ENCODE measurements at places on chromosomes 3 and 15. TPM values are rescaled to one million over a fixed set of nuclear protein-coding genes. Genes with fewer than 3 reads are reported as not detected.

The FSIP1 gene
- 0.48 TPM for polyA plus RNA-seq

- H3K4me1 ChIP-seq: no peaks in the 10 kb centered on the region
- no peaks in the 10 kb centered on the region for H3K27me3 ChIP-seq
- H3K4me3 ChIP-seq: no peak overlapping the region
- no peaks in the 10 kb centered on the region for H3K36me3 ChIP-seq
These were observed 56.5 kb downstream of the SLC7A14 start for GRCh38 chr3:170529346-170529745.

DNA sequence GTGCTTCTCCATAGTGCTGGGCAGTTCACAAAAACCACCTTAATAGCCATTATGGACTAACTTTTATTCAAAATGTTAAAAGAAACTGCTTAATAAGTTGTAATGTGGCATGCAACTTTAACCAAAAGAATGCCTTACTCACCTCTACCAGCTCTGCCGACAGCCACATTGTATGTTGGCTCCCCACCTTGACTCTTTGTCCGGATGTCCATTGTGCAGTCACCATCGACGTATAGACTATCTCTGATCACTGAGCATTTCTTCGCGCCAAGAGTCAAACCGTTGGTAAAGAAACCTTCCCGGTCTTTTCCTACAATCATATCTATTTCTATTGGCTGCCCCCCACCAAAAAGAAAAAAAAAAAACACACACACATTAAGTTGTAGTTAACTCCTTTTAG lies 2.5 kb downstream of the PFN2 start:
- peaks cover 42% of the 10 kb centered on the region for H3K27me3 ChIP-seq
- H3K36me3 ChIP-seq: no peaks in the 10 kb centered on the region
- H3K4me3 ChIP-seq: no peak overlapping the region
- H3K4me1 ChIP-seq: peaks cover 11% of the 10 kb centered on the region

- H3K4me1 ChIP-seq: no peaks in the 10 kb centered on the region
- no peak overlapping the region for H3K27ac ChIP-seq
- DNase-seq: no peak
These were observed 52.7 kb downstream of the CLDN18 start for GRCh38 chr3:138062626-138063025.

DNA sequence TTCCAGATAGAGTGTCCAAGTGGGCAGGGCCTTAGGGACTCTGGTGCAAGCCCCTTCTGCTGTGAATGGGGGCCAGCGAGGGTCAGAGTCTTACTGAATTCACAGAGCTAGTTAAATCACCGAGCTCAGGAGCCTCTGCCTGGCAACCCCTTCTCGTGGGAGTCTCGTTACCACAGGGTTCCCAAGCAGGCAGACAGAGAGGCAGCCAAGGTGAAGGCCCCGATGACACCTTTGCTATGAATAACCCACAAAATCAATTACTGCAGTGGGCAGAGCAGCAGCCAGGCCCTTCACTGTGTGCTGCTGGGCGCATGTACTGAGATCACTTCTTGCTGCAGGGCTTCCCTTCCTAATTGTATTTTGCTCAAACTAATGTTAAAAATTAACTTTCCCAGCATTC lies 56.9 kb downstream of the SPSB4 start:
- no peak overlapping the region for H3K4me3 ChIP-seq
- H3K27ac ChIP-seq: no peak overlapping the region
- no peaks in the 10 kb centered on the region for H3K27me3 ChIP-seq
- no peaks in the 10 kb centered on the region for H3K36me3 ChIP-seq

DNA sequence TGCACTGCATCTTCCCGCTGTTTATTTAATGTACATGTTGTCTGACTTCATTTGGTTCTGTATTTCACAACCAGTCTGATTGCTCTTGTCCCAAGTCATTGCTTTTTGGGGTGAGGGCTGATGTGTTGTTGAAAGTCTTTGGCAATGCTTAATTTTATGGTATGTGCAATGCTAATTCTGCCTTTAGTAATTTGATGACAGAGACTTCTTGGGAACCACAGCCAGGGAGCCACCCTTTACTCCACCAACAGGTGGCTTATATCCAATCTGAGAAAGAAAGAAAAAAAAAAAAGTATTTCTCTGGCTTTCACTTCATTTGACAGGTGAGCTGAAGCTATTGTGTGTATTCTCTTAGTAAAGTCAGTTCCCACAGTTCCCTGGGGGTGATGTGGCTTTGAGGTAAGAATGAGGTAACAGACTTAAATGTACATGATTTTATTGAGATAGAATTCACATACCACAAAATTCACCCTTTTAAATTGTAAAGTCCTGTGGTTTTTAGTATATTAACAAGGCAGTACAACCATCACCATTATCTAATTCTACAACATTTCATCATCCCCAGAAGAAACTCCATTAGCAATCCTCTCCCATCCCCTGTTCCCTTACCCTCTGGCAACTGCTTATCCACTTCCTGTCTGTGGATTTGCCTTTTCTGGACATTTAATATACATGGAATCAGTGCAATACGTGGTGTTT lies 97.3 kb downstream of the SLCO3A1 start:
- peak; percentile 86 for DNase-seq
- H3K27me3 ChIP-seq: no peaks in the 10 kb centered on the region
- H3K4me3 ChIP-seq: no peak overlapping the region
- H3K27ac ChIP-seq: peak overlapping the region; percentile 46
- peaks cover 93% of the 10 kb centered on the region for H3K4me1 ChIP-seq

The TNK2 gene
- polyA plus RNA-seq: 133 TPM

DNA sequence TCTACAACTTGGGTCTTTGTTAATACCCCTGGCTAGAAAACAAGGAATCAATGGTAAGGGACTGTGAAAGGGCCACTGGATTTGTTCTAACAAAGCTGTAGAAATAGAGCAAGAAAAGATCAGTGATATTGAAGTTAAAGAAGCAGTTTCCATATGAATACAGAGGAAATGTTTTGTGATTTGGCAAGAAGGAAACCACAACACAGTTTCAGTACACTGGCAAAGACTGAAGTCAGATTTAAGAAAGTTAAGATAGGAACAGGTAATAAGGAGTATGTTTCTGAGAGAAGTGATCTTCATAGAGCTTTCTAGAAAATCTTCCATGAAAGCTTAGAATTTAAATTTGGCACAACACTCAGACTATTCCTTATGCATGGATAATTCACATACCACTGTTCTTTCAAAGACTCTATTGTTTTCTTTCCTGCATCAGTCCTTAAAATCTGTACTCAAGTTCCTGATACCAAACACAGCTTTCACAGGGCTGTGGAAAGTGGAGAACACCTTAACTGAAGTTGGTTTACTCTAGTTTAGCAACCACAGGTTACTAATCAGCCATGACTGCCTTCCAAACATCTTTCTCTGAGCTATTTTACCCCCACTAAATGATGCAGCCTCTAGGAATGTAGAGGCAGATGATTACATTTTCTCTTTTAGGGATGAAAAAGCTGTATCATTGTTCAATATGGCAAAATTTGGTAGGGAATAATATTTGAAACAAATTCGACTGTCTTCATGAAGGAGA lies 32.4 kb upstream of the ALCAM start:
- no peaks in the 10 kb centered on the region for H3K36me3 ChIP-seq
- no peak for DNase-seq
- H3K27me3 ChIP-seq: no peaks in the 10 kb centered on the region
- no peak overlapping the region for H3K27ac ChIP-seq

- H3K27me3 ChIP-seq: no peaks in the 10 kb centered on the region
- no peak for DNase-seq
- H3K4me1 ChIP-seq: no peaks in the 10 kb centered on the region
- peaks cover 68% of the 10 kb centered on the region for H3K36me3 ChIP-seq
These were observed 48.3 kb downstream of the ASB7 start for GRCh38 chr15:100650685-100651084.

DNA sequence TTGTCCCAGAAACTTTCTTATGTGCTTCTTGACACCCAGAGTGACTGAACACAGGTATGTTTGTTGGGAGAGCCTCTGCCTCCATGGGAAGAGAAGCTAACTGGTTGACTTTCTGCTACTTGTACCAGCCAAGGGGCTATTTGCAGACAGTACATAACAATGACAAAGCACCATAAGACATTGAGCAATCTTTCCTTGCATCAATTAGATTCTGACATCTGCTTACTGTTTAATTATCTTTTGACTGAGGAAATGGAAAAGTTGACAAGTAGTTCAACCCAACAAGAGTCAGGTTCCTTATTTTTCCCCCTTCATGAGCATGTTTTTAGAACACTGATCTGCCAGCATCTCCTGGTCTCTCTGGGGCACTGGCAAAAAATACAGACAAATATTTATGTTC lies 157.7 kb downstream of the RPLP1 start:
- H3K4me1 ChIP-seq: peaks cover 80% of the 10 kb centered on the region
- H3K27ac ChIP-seq: peak overlapping the region; percentile 54
- no peak overlapping the region for H3K4me3 ChIP-seq
- H3K27me3 ChIP-seq: no peaks in the 10 kb centered on the region
- DNase-seq: peak; percentile 77
- H3K36me3 ChIP-seq: no peaks in the 10 kb centered on the region

The RTP3 gene
- not detected for polyA plus RNA-seq

The SNURF gene
- not detected for polyA plus RNA-seq

The RTP1 gene
- not detected for polyA plus RNA-seq

GRCh38 chr3:156433910-156434309 lies 121.0 kb downstream of the SSR3 start:
- no peak overlapping the region for H3K27ac ChIP-seq
- no peaks in the 10 kb centered on the region for H3K27me3 ChIP-seq
- H3K4me3 ChIP-seq: no peak overlapping the region
- no peaks in the 10 kb centered on the region for H3K36me3 ChIP-seq

DNA sequence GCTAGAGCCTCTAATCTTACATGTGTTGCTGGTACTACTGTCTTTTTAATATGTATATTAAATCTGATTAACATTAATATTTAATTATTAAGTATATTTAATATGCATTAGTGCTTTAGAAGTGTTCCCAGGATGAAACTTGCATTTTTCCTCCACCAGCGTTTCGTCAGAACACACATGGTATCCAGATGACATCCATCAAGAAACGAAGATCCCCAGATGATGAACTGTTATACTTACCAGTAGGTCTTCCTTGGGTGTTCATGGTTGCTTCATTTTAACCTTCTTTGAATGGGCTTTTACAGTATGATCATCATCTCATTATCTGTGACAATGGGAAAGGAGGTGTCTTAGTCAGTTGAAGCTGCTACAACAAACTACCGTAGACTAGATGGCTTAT lies 238.0 kb downstream of the TP63 start:
- no peaks in the 10 kb centered on the region for H3K4me1 ChIP-seq
- H3K4me3 ChIP-seq: no peak overlapping the region
- no peak overlapping the region for H3K27ac ChIP-seq
- H3K36me3 ChIP-seq: no peaks in the 10 kb centered on the region
- H3K27me3 ChIP-seq: no peaks in the 10 kb centered on the region

DNA sequence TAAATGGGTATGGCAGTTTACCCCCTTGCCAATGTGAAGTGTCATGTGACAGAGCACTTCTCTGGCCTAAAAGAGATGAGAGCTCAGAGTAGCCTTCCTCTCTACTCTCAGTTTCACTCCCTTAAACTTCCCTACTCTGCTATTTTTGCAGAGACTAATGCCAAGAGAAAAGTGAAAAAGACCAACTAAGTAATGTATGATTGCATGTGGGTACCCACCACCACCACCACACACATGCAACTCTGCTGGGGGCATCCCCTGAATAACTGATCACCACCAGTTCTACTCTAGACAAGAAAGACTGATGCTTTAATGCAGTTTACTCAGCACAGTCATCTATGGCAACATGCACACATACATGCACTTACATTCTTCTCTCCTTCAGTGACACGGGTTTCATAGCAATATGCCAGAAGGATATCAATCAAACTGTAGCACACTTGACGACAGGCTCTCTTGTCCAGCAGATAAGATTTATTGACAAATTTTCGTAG lies 31.3 kb downstream of the SHQ1 start:
- H3K36me3 ChIP-seq: peaks cover 2% of the 10 kb centered on the region
- DNase-seq: no peak
- H3K27me3 ChIP-seq: no peaks in the 10 kb centered on the region

DNA sequence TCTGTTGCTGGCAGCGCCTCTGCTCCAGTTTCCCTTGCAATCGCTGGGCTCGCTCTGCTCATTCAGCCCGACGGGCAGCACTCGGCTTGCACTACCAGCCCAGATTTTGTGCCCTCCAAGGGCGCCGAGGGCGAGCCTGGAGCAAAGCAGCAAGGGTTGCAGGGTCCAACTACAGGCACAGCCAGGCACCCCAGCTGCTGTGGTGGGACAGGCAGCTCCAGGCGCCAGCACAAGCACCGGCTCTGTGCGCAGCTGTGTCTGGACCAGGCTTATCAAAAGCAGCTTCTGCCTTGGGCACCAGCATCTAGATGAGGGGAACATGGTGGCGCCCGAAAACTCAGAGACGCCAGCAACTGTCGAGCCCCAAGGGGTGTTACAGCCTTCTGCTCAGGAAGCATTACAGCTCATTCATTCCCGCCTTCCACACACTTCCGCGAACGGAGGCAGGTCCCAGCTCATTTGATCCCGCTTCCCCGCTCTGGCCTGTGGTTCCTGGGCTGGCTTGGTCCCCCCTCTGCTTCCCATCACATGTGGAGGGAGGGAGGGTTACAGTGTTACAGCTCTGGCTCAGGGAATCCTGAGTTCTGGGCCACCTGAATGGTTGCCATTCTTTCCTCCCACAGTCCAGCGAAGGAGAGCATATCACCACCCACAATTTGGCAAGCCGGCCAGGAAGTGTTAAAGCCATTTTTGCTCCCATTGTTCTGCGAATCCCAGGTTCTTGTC lies 409.9 kb upstream of the ALCAM start:
- H3K4me1 ChIP-seq: no peaks in the 10 kb centered on the region
- no peaks in the 10 kb centered on the region for H3K27me3 ChIP-seq
- H3K36me3 ChIP-seq: no peaks in the 10 kb centered on the region
- H3K4me3 ChIP-seq: no peak overlapping the region
- H3K27ac ChIP-seq: no peak overlapping the region

The VPS8 gene
- 22.0 TPM for polyA plus RNA-seq

- H3K4me1 ChIP-seq: peaks cover 5% of the 10 kb centered on the region
- no peak overlapping the region for H3K27ac ChIP-seq
- H3K36me3 ChIP-seq: no peaks in the 10 kb centered on the region
- no peak for DNase-seq
- H3K4me3 ChIP-seq: no peak overlapping the region
These were observed 2.4 kb downstream of the CYP11A1 start for GRCh38 chr15:74364936-74365597.
